ENCODE measurements at places on chromosomes 3 and 15.

- DNase-seq = no peak
Observed at GRCh38 chr3:30871720-30872119, 22.7 kb downstream of the GADL1 start.

DNA sequence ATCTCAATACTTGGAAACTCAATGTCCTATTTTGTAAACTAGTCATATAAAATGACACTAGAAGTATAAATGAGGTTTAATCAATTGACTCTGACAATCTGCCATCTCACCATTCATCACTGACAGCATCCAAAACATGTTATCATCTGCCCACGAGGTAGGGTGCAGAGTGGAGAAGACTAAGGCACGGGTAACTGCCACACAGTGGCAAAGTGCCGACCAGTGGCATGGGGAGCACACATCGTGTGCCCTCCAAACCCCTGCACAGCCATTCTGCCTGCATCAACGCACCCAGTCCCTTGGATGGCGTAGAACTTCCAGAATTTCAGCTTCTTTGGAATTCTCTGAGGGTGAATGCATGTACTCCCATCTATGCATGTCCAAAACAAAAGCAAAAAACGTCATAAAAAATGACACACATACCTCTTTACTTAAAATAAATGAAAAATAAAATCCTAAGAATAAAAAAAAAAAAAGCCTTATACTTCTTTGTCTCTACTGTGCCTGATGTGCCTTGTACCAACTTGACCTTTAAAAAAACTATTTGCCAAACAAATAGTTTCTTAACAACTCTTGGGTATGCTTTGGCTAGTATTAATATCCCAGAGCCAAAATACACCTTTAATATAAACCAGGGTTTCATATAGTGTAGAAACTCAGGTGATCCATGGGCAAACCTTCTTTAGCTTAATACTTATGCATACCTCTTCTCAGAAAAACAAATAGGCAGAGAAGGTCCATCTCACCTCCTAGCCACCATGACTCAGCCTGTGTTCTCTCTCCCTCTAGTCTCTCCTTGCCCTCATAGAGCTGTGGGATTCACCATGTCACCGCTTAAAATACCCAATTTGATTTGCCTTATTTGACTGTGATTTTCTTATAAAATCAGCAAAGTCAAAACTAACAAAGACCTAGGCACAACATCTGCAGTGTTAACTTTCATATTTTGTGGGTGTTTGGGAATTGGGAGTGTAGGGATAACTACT, 12.7 kb downstream of the CPOX start:
- no peak for DNase-seq

- DNase-seq = peak; percentile 51
Observed at GRCh38 chr3:23711916-23712494, 93.8 kb upstream of the UBE2E1 start.

GRCh38 chr3:167940241-167940640, 155.5 kb downstream of the GOLIM4 start:
- DNase-seq = no peak

DNA sequence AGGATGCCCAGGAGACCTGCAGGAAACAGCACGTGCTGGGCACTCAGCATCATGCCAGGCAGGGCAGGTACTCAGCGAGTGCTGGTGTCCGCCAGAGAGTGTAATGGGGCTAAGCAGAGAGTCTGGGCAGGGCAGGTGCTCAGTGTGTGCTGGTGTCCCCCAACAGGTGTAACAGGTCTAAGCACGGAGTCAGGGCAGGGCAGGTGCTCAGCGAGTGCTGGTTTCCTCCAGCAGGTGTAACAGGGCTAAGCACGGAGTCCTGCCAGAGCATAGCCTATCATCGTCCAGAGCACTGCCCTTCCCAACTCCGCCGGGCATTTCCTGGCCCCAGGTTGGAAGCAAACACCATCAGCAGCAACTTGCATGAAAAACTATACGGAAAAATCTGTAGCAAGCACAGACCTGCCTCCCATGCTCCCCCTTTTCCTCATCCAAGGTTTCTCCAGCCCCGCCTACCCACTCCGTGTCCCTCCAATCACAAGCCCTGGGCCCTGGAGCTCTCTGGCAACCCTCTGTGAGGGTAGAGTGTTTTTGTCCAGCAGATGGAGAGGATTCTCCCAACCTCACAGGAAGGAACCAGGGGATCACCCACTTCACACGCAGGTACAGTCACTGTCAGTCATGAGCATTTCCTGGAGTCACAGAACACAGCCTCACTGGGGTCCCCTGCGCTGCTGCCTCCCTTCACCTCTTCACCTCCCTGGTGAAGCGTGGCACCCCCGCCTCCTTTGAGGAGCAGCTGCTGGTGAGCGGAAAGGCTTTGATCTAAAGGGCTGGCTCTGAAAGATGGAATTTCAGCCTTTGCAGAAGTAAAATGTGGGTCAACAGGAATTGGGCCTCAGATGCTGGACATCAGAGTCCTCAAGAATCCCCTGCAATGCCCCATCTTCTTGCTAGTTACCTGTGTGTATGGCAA, 302.5 kb downstream of the OCA2 start:
- DNase-seq = no peak

DNA sequence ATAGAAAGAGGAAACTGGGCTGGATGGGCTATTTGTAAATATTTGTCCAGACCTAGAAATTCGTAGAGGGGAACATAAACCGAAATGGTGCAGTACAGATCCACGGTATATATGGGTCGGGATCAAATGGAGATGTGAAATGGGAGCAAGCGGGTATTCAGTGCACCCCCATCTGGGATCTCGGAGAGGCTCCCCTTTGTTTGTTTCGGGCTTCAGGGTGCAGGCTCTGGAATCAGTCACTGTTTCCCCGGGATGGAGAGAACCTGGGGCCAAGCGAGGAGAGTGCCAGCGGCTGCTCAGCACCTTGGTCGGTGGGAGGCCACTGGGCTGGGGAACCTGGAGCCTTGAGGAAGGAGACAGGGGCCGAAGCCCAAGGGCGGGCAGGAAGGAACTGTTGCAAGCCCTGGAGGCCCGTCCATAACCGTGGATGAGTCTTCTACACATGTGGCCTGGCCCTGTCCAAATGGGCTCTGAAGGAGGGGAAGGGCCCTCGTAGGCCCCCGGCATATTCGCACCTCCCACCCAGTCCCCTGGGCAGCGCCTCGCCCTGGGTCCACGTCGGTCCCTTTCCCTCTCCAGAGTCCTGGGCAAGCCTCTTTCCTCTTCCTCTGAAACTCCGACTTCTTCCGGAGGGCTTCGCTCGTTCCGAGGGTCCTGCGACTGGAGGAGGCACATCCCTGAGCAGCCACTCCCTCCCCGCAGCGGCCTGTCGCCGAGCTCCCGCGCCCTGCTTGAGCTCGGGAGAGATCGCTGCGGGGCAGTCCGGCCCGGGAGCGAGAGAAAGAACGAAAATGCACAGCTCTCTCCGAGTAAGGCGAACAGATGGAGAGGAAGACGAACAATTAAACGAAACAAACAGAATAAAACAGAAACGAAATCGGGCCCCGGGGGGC, 3.0 kb downstream of the ISL2 start:
- no peak for DNase-seq

- no peak for DNase-seq
Observed at GRCh38 chr15:62933386-62933785, 109.2 kb upstream of the TPM1 start.

DNA sequence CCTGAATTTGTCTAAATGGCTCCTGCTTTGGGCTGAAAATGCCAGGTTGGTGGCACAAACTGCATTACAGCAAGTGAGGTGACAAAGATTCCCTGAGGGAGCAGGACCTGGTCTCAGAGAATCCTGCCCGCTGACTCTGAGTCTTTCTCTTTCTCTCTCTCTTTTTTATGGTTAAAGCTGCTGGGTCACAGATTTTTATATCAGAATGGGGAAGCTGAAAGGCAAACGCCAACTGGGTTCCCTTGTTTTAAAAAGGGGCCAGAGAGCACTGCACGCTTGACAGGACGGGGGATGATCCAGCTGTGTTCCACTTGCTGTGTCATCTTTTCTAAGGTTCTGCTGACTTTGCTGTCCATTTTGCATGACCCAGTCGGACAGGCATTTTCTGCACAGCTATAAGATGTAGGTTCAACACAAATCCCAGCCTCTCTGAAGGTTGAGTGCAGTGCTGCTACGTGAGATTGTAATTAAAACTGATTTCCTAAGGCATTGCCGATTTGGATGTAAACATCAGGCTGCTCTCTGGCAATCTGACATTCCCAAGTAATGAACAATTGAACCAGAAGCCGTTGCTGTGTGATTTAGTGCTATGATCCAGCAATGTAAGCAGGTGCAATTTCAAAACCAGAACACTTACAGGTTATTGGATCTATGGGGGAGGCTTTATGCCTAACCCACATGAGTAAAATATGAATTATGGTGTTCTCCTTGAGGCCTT, 25.8 kb downstream of the ARHGEF3 start:
- no peak for DNase-seq

DNA sequence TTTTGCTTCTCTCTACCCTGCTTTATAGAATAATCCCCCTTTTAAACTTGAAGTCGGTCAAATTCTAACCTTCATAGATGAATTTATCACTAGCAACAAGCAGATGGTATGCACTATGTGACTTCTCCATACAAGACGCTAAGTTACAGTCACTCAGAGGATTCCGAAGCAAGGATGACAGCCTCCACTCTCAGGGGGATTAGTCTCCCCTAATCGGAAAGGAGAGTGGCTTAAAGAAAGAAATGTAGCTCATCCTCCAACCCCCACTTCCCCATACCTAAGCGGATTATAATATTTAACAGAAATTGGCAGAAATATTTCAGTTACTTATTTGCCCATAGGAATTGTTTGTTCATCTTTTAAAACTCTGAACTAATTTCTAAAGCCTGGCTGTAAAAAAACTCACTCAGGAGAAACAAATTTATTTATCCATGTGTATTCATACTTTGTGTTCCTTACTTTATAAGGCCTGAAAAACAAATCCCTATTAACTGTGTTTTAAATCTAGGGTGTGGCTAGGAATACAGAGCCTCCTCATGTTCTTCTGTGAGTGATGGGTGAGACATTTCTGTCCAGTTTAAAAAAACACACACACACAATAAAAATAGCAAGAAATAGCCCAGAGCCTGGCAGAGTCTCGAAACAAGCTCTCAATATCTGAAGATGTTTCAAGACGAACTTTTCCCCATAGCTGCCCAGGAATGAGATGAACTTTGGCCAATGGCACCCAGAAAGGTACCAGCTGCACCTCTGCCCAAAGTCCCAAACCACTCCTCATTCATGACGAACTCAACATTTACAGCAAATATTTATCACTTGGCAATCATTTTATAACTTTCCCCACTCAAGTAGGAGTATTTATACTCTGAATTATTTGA, 18.7 kb downstream of the SIAH2 start:
- no peak for DNase-seq

DNA sequence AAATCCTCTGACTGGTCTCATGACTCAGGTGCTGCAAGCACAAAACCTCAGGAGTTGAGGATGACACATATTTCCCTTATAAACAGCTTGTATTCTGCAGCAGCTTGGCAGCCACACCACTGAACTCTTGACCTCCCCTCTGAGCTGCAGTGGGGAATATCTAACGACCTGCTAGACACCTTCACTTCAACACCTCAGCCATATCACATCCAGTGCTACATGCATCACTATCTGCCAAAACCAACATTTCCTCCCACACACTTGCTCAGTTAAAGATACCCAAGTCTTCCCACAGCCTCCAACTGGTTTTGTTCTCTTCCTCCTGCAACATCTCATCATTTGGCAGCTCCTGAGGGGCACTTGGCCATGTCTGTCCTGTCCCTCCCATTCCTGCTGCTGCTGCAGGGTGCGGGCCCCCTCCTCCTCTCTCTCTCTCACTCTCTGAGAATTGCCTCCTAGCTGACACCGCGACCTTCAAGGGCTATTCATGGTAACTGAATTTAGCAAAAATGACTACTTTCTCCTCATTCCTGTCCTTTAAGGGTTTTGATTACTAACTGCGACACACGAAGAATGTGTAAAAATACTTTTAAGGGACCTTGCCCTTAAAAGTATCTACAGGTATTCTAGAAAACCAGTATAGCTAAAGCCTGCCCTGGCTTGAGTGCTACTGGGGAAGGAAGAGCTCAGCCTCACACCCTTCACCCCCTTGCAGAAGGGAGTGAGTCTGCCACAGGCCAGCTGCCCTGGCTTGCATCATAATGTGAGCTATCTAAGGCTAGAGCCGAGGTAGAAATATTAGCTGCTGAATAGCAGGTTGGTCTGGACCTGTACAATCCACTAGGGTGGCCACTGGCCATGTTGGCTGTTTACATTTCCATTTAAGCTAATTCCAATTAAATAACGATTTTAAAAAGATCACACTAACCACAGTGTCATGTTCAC, 5.0 kb upstream of the CCR9 start:
- peak; percentile 20 for DNase-seq

- DNase-seq = peak; percentile 30
Observed at GRCh38 chr3:45546716-45547701, 47.5 kb upstream of the LIMD1 start.

- no peak for DNase-seq
Observed at GRCh38 chr3:84717894-84718293, 240.9 kb upstream of the CADM2 start.

GRCh38 chr15:99452728-99453636, 112.8 kb upstream of the MEF2A start:
- DNase-seq = no peak

GRCh38 chr15:61879219-61879618, 181.0 kb downstream of the VPS13C start:
- no peak for DNase-seq

DNA sequence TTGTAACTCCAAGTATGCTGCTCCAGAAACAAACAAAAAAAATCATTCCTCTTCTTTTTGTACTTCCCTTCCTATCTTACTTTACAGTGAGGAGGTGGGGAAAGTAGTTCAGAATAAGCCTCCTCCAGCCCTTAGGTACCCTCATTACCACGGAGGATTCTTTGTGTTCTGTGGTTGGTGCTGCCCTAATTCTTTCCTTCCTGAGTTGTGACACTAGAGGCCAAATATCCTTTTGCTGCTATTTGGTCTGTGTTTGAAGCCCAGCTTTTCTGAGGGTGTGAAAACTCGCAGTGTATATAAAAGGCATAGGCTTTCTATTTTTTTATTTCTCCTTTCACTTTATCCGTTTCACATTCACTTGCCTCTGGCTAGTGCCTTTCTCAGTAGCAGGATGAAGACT, 98.2 kb downstream of the HHLA2 start:
- no peak for DNase-seq

DNA sequence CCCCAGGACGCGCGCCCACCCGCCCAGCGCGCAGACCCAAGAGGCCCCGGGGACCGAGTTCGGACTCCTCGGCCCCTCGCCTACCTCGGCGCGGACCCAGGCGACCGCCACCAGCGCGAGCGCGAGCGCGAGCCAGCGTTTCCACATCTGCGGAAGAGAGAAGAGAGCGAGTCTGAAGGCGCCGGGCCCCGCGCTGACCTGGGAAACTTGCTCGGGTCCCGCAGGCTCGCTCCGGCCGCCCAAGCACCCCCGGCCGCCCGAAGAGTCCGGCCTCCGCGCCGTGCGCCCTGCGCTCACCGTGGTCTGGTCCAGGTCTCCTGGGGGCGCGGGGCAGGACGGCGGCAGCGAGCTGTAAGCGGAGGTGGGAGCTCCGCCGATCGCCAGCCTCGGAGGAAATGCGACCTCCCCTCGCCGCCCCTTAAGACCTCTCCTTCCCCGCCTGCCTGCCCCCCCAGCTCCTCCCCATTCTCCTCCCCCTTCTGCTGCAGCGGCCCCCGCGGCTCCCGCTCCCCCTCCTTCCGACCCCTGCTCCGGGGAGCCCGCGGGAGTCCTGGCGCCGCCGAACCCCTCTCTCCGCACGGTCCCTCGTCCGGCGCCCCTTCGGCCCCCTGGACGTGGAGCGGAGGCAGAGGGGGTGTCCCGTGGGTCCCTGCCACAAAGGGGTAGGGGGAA, at the start of gene FSTL1:
Gene FSTL1 (minus strand): TSS at position 393 of the 672 bp plus-strand sequence. CDS start 246 bp downstream, at position 147.
- DNase-seq = no peak
